Brain pericyte (primary cell): ENCODE measurements at places on chromosomes 12 and 14.

- DNase-seq = peak; percentile 95
Observed at GRCh38 chr12:21501258-21502163, at the start of the genes GOLT1B and RECQL. Gene GOLT1B, plus strand, starts transcription at chr12:21501789. Its CDS starts 135 bp downstream, at chr12:21501924. Gene RECQL, minus strand, starts transcription at chr12:21501635. Its CDS starts 2,065 bp downstream, at chr12:21499570.

DNA sequence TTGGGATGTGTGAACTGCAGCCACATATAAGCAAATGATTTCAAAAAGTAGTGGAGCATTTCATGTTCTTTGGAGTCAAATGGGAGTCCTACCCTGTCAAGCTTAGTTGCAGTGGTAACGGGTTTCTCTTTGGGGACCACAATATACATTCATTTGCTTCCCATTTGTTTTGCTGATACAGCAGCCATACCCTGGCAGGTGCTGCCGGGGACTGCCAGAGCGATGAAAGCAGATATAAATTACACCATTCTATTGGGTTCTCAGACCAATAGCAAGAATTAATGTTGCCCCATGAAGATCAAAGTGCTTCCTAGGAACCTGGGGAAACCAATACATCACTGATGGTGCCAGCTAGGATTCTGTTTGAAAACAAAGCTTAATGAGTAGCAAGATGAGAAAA lies 1621.5 kb upstream of the FLRT2 start:
- no peak for DNase-seq

- no peak for DNase-seq
Observed at GRCh38 chr12:115190010-115190770, 506.2 kb upstream of the TBX3 start.

GRCh38 chr14:94544726-94545125 lies 16.5 kb upstream of the SERPINA4 start:
- DNase-seq = no peak

DNA sequence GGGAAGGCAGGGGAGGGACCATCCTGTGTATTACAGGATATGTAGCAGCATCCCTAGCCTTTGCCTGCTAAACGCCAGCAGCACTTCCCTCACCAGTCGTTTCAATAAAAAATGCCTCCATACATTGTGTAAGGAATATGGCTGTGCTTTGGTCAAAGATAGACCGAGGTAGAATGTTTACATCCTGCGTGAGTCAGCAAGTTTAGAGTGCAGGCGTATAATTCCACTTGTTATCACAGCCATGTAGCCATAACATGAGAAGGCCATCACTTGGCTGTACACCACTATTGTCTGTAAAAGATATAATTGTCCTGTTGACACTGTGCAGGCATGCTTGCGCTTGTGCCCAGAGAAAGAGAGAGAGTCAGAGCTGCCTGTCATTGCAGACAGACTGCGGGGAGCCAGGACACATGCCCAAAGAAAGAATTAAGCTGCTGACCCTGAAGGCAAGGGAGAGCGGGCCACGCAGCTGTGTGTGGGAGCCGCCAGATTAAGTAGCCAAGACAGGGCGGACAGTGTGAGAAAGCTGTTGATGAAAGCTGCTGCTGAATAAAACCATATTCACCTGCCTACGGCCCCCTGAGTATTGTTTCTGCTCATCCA lies 68.4 kb downstream of the CRACR2A start:
- no peak for DNase-seq

DNA sequence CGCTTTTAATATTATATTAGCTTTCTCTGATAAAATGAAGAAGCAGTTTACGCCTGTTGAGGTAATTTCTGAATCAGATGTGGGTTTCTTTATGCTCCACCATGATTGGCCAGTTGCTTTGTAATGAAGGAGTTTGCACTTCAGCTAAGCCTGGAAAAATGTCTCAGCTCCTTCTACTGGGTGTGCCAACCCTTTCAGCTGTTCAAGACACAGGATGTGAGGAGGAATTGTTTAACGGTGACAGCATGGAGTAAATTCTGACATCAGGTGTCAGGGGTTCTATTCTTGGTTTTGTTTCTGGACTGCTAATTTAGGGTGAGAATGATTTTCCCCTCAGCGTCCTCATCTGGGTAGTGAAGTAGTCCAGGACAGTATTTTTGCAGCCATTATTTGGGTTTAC lies 43.5 kb downstream of the FLRT2 start:
- DNase-seq = no peak

DNA sequence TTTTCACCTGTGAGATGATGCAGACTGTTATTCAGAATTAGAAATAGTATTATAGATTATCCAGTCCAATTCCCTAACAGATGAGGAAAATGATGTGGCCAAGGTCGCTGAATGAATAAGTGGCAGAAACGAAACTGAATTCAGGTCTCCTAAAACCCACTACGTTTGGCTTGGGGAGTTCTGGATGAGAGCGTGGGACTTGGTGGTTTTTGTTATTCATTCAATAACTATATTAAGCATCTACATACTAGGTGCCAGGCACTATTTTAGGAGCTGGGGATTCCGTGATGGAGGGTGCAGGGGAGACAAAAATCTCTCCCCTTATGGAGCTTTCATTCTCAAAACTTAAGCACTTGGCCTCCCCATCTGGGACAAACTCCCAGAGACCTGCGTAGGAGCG lies 813 bp upstream of the CCDC184 start:
- no peak for DNase-seq
